ENCODE measurements at places on chromosomes 2 and 18.

GRCh38 chr2:107174171-107174570 lies 288.2 kb upstream of the ST6GAL2 start:
- no peak for DNase-seq

- no peak for DNase-seq
These were observed 69.3 kb downstream of the SUMO1 start for GRCh38 chr2:202169131-202169530.

- peak; percentile 64 for DNase-seq
These were observed 97.2 kb upstream of the ZCCHC2 start for GRCh38 chr18:62425465-62426190.

- no peak for DNase-seq
These were observed 129.5 kb downstream of the PAX3 start for GRCh38 chr2:222169346-222169745.

DNA sequence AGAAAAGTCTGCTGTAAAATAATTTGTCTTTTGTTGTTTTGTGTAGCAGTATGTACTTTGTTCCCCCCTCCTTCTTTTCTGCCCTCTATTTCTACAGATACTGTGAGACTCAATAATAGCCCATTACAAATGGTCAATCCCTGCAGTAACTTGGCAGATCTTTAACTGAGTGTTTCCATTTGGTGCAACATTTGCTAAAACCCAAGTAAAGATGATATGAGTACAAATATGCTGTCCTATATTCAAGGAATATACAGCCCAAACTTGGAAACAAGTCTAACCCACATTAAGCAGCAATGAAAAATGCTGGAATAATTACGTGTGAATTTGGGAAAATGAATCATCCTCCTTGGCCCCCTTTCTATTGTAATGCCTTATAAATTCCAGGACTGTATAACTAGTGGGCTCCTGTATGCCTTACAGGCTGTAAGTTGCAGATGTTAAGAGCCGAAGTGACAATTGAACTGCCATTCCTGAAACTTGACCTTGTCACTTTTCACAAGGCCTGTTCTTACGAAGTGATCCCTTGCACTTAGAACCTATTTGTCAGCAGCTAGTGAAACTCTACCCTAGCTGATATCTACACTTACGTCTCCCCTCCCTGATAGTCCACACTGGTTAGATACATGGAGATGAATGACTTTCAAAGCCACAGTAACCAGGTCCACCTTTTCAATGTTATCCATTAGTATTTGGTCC lies 104.9 kb downstream of the IRS1 start:
- no peak for DNase-seq

GRCh38 chr2:222283634-222284033 lies 15.2 kb downstream of the PAX3 start:
- DNase-seq: no peak

DNA sequence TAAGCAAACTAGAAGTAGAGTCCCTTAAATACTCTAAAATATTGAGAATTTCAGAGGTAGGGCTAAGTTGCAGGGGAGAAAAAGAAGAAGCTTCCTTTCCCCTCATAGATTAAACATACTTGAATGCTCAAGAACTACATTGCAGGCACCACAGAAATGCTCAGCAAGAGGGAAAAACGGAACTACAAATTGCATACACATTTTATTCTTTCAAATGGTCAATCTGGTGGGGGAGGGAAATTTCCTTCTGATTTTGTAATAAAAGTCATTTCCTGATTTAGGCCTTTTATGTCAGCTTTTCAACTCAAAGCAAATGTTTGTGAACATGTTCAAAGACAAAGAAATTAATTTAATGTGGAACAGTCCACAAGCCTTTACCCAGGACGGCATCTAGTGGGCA lies 33.0 kb downstream of the FARSB start:
- DNase-seq: no peak

DNA sequence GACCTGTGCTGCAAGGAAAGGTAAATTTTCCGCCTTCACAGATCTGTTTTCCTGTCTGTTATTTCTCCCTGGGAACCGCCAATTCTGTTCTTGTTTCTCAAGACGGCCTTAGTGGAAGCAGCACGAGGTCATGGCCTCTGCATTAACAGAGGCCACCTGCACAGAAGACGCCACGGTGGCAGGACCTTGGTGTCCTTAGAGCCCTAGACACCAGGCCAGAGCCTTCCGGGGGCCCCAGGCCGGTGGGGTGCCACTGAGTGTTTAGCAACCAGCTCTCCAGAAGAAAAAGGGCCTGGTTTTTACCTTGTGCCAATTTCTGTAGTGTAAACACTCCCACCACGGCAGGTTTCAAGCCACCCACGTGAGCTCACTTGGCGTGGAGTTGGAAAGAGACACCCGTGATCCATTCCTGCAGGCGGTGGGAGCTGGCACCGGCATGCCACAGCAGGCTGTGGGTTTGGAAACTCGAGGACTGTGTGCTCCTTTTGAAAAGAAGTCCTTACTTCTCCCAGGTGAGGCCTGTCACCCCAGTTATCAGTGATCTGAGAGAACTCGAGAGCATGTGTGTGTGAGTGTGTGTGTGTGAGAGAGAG lies 103.9 kb upstream of the HDAC4 start:
- no peak for DNase-seq

- DNase-seq: no peak
These were observed 88.9 kb upstream of the CYP26B1 start for GRCh38 chr2:72236445-72237067.

DNA sequence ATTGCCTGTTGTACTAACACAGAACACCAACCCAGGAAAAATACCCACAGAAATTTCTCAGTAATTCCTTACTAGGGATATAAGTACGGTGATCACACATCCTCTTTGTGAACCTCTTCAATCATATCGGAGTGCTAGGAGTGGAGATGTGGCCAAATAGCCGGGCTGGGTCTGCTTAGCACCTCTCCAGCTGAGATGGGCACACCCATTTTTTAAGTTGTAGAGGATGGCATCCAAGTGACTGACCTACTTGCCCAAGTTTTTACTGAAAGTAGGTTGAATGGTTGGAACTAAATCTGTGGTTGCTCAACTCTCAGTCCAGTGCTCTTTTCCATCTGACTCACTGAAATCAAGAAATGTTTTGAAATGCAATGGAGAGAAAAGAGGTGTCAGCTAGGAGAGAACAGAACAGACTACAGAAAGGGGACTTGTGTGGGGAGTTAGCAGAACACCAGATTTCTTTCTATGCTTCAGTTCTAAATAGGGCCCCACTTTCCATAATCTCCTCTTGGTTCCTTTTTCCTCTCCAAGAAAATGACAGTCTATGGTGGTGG lies 68.7 kb upstream of the FSHR start:
- no peak for DNase-seq

DNA sequence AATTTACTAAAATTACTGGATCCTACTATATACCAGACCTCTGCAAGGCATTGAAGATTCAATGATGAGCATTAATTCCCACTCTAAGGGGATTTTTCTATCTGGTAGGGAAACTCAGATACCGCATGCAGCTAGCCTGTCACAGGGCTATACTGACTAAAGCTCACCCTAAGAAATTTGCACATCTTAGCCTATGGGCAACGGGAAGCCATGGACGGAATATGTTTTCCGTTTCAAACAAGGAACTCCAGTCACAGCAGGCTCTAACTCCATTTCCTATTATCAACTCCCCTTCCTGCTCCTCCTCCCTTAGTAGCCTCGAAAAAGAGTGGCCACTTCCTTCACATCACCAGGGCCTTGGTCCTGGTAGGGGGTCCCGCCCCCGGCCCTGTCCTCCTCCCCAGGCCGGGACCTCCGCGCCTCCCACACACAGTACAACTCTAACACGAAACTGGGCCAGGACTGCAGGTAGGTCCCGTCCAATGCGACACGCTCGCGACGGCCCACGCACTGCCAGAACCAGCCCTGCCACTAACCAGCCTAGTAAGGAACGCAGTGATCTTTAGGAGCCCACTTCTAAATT lies 659 bp upstream of the COX5B start:
- DNase-seq: no peak

- no peak for DNase-seq
These were observed 19.8 kb upstream of the NFU1 start for GRCh38 chr2:69456950-69457445.

DNA sequence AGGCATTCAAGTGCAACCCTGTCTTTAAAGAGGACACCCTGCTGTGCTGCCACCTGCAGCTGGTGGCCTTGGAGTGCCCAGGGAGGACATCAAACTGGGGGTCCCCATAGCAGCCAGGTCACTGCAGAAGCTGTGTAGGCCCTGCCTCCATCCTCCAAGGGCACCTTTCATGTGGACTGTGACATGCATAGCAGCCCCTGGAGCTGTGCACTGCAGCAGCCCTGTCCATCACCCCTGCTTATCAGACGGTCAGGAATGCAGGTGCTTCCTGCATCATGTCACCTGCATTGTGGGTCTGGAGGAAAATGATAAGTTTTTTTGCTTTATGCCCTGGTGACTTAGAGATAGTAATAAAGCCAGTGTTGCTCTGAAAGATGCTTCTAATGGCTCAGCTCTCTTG lies 155.7 kb downstream of the DYSF start:
- DNase-seq: no peak

DNA sequence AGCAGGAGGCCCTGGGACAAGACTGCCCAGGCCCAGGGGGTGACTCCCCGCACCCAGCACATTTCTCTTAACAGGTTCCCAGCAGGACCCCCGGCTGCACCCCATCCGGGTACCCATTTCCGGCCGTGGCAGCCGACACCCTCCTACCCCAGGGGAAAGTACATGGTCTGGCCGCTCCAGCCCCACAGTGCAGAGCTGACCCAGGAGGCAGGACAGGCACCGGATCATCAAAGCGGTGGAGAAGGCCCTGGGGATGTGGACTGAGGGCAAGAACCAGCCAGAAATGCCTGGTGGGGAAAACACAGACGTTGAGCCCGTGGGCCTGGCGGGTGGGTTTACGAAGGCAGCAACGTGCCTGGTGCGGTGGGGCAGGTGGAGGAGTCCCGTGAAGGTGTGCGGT lies 79.5 kb upstream of the GPC1 start:
- DNase-seq: no peak

DNA sequence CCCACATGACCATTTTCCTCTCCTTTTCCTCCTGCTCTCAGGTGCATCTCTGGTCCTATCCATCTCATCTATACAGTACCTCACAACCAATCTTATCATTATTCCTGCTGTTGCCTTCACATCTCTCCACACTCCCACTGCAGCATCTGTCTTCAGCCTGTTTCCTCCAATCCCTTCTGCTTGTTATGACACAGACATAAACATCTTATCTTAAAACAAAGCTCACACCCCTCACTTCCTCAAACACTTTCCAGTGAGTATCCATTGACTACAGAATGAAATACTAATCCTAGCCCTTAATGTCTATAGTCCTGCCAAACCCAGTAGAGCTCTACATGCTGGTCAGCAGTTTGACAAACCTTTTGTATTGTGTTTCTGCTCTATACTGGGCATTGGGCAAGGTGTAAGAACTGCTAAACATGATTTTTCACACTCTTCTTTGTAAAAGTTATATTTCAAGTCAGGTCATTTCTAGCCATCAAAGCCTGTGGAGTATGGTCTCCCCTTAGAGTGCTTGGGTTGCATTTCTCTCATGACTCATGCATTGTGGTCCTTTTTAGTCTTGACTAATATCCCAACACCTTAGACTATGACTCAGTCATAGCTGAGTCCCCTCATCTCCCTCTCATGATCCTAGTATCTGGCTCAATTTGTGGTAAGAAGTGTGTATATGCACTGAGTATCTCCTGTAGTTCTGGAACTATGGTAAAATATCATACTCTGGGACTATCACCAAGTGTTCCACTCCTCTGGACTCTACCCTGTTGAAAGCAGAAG lies 187.0 kb downstream of the CYRIA start:
- no peak for DNase-seq

DNA sequence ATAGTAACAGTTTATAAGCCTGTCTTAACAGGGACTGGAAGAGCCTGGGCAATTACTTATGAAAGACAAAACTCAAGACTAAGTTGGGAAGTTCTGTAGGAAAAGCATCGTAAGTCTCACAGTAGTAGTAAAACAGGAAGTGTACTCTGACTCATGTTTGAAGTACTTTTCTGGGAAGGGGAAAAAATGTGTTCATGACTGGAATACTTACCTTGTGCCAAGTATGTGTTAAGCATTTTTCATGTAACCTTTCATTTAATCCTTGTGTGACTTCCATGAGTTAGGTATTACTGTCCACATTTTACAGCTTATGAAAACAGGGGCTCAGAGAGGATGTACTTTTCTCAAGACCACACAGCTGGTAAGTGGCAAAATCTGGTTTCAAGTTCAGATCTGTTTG lies 13.7 kb upstream of the SKOR2 start:
- no peak for DNase-seq

GRCh38 chr2:144515696-144516410 lies 4.1 kb downstream of the ZEB2 start:
- peak; percentile 50 for DNase-seq

DNA sequence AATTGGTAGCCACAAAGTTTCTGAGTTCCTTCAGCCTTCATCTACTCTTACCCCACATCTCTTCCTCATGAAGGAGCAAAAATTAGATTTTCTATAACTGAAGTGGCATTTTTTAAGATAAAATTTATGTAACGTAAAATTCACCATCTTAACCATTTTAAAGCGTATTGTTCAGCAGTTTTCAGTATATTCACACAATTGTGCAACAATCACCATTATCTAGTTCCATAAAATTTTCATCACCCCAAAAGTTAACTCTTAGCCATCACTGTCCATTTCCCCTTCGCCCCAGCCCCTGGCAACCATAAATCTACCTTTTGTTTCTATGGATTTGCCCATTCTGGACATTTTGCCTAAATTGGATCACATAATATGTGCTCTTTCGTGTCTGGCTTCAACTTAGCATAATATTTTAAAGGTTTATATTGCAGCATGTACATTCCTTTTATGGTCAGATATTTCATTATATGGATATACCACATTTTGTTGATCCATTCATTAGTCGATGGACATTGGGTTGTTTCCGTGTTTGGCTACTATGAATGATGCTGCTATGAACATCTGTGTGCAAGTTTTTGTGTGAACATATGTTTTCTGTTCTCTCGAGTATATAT lies 44.6 kb downstream of the ATIC start:
- DNase-seq: no peak

DNA sequence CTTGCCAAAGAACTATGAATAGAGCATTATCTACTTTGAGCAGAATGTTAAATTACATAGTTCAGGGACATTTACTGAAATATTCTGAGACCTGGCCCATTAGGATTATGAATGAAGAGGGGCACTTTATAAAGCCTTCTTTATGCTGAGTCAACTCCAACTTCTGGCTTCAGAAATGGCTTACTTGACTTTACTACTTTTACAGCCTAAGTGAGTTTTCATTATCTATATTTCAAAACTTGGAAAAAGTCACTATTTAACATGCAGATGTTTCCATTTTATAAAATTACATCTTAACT lies 37.7 kb downstream of the SESTD1 start:
- DNase-seq: no peak

GRCh38 chr18:62621546-62621945 lies 93.8 kb upstream of the PHLPP1 start:
- no peak for DNase-seq

Data from activated CD4-positive, alpha-beta memory T cell treated with anti-CD3 and anti-CD28 coated beads, Interleukin-2, amount 10 ng/mL, durations not matched to agents 7 days and 5 days (primary cell).